Suppressor macrophage treated with lipopolysaccharide for 1 hour (primary cell): ENCODE measurements at places on chromosomes 13 and 19.
A peak's percentile ranks its signal among the peaks of the same experiment; 100 is the strongest.

DNA sequence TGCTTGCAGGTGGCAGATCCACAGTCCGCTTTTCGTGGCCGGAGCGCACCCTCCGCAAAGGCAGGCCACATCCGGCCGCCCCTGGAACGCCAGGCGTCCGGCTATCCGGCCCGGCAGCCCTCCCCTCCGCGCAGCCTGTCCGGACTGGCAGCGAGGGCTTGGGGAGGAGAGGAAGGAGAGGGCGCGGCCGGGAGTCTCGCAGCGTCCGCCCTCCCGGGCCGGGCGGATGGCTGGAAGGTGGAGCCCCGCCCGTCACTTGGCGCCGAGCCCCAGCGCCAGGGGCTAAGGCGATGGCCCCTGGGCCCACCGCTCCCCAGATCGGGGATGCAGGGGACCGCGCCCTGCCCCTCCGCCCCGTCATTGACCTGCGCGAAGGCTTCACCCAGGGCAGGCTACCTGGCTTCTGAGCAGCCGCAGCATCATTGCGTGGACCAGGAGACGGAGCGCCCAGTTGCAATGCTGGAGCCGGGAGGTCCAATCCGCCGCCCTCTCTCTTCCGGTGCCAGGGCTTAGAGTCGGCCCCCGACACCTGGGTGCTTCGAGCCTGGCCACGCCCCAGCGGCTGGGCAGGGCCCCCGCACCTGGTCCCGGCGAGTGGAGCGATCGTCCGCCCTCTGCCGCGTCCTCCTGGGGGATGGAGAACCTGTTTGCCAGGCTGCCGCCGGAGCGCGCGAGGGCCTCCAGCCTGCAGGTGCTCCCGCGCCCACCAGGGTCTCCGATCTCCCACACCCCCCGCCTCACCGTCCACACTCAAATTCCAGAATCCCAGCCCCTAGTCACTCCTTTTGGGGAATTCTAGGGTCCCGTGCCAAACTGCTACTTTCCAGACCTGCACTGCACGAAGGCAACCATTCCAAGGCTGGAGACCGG lies at the start of gene FUT1:
Gene FUT1, minus strand, starts transcription at position 146 of the 870 bp plus-strand sequence. CDS start 1,360 bp downstream, outside the sequence.
- DNase-seq: peak; percentile 62

DNA sequence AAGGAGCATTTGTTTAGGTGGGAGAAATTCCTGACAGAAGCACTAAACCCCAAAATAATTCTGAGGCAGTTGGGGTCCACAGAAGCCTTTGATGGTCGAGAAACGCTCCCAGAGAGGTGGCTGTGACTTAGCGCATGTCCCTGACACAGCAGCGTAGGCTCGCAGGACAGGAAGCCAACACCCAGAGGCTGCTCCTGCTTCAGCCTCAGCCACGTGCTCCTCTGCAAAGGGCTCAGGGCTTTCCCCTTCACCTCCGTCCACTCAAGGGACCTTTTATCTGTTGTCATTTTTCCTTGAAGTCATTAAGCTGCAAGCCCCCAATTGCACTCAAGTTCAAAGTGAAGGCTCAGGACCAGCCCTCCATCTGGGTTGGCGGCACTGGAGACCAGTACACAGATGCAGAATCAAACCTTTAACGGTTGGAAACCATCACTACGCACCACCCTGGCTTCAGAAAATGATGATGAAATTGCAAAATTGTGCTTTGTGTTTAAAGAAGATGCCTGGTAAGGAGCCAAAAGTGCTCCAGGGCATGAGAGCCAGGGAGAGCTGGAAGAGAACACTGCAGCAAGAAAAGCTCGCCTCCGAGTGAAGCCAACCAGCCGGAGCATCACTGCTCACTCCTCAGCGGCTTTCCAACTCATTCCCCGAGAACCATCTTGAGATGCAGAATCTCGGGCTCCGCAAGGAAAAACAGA lies 219.6 kb downstream of the RAP2A start:
- DNase-seq: no peak

DNA sequence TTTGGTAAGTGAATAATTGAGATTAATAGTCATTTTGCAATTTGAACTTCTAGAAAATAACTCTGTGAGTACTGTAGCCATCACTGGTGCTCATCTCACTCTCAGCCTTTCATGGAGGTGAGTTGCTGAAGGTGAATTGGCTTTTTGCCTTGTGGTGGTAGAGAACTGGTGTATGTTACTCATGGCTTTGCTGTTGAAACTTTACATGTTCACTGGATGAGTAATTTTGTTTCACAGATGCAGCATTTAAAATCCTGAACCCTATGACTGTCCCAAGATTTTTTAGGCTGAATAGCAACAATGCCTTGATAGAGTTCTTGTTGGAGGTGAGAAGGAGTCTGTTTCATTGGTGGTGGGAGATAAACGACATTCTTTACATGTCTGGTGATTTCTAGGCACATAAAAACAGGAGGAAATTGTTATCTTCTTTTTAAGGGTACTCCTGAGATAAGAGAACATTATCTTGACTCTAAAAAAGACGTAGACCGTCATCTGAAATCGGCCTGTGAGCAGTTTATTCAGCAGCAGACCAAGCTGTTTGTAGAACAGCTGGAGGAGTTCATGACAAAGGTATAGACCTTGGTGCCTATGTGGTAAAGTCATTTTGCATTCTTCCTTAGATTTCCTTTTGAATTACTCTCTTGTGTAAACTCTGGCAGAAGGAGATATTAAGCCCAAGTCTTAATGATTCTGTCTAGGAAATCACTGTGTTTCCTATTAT lies 53.9 kb downstream of the COG3 start:
- peak; percentile 22 for DNase-seq

- DNase-seq: no peak
Observed at GRCh38 chr19:6735181-6735911, 2.0 kb downstream of the GPR108 start.

- no peak for DNase-seq
Observed at GRCh38 chr13:111288276-111288675, 32.2 kb upstream of the TEX29 start.

- no peak for DNase-seq
Observed at GRCh38 chr19:2230807-2231533, 5.2 kb downstream of the PLEKHJ1 start.

- no peak for DNase-seq
Observed at GRCh38 chr13:75648446-75648845, 12.3 kb downstream of the LMO7 start.

DNA sequence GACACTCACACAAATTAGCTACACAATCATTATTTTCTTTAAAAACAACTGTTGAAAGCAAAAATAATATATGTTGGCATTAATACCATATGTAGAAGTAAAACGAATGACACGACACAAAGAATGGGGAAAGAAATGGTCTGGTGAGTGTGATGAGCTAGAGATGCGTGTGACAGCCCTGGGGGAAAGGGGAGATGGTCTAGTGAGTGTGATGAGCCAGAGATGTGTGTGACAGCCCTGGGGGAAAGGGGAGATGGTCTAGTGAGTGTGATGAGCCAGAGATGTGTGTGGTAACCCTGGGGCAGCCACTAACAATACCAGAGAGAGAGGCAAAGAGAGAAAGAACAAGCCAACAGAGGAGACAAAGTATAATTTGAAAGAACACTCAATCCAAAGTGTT lies 22.3 kb upstream of the LAMP1 start:
- DNase-seq: peak; percentile 65

DNA sequence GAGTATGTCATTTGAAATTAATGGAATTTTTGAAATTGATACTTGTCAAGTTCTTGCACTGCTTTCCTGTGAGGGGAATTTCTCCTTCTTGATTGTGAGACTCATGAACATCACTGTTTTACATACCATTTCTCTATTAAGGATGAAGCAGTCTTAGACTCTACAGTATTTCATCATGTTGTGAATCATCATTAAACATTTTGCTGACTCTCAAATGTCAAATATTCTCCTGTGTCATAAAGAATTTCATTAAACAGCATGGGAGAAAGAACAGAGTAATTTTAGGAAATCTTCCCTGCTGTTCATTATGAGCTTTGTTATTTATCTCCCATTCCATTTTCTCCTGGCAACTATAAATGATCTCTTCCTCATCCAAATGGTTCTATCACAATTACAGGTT lies 729.0 kb downstream of the PCDH9 start:
- peak; percentile 18 for DNase-seq

DNA sequence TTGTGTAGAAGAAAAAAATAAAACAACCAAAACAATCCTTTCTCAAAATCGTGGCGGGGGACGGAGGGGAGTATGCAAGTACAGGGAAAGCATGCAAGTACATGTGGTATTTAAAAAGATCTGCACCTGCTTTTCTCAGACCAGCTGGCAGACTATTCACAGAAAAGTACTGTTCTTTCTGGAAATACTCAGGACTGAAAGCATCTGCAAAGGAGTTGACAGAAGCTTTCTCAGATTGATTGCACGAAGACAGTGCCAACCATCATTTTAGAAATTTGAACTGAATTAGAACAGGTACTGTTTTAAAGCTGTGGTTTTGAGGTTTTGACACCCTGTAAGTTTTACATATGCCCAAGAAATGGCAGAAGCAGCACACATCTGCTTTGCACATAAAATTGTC lies 19.8 kb upstream of the PCDH8 start:
- DNase-seq: no peak

- DNase-seq: no peak
Observed at GRCh38 chr13:25493931-25494640, 122.3 kb downstream of the ATP8A2 start.

DNA sequence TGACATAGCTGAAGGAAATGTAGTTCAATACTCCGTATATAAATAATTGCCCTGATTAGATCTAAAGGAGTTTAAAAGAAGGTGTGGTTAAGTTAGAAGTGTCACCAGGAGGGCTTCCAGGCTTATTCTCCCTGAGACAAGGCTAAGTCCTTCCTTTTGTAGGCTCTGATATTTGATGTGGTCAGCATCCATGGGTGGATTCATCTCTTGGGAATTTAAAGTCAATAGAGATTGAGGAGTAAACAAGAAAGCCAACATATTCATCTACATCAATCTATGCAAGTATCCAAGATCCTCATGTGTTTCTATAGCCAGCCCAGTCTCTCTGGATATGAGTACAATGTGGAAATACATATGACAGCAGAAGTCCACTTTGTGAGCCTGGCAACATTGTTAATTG lies 76.8 kb downstream of the KCTD12 start:
- no peak for DNase-seq

- DNase-seq: no peak
Observed at GRCh38 chr13:39259371-39260140, 221.3 kb downstream of the NHLRC3 start.

DNA sequence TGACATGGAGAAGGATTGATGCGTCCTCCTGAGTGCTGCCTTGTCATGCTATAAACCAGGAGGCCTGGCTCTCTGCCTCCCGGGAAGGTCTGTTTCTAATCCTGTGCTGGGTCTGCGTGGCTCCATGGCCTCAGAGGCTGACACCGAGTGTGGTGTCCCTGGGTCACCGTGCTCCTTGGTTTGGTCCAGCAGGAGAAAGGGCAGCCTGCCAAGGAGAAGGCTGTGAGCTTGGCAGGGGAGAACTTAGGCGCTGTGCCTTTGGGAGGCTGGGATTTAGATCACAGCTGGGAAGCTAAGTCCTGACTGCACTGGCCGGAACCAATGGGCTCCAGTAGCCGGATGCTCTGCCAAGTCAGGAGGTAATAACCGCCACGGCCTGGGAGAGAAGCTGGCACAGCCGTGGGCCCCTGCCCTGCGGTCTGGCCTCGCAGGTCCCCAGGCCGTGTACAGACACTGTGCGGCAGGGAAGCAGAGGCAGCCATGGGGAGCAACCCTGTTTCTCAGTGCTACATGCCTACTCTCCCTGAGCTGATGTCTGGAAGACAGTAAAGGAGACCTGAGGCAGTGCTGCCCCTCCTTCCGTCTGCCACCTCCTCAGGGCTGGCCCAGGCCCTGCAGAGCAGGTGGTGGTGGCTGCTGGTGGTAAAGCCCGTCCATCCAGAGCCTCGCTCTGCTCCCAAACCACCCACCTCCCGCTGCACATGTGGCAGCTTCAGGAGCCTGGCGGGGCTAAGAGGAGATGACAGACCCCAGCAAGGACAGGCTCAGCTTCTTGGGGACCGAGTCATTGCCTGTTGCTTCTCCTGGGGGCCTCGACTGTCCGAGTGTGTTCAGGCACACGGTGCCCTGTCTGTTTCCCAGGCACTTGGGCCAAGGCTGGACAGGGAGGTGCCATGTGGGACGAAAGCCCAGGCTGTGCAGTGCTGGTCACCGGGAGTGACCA lies 44.9 kb downstream of the C13orf46 start:
- no peak for DNase-seq

DNA sequence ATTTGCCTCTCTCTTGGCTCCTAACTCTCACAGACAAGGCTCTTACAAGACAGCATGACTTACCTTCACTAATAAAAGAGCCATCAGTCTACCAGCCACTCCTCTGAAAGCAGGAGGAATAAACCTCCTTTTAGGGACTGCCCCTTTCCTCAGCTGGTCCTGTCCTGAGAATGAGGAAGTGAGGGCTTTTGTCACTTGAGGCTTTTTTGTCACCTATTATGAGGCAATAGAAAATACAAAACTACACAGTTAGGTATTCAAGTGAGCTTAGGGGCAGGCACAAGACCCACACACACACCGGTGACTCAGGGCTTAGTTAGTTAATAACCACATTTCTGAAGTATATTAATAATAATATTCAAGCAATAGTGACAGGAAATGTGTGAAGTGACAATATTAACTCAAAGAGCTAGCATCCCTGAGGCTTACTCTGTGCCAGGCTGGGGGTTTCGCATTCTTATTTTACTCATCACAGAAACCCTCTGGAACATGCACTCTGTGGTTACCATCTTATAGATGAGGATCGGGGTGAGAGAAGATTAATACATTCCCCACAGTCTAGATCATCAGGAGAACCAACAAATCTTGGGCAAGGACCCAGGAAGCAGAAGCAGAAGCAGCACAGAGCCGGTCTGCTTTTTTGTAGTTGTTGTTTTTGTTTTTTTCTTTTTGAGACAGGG lies 379.9 kb downstream of the LIG4 start:
- no peak for DNase-seq

- DNase-seq: peak; percentile 38
Observed at GRCh38 chr19:7744199-7744786, 3.0 kb downstream of the CD209 start.

DNA sequence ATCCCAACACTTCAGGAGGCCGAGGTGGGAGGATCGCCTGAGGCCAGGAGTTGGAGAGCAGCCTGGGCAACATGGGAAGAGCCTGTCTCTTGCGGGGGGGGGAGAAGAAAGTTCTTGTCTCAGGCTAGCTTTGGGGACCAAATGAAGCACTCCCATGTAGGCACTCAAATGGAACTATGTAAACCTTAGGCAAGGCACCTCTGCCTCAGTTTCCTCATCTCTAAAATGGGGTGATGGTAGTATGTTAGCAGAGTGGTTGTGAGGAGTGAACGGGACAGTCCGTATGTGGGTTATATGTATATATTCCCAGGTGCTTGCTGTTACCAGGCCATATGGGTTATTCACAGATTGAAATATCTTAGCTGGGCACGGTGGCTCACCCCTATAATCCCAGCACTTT lies 6.5 kb upstream of the DLL3 start:
- no peak for DNase-seq
